Stimulated activated naive CD4-positive, alpha-beta T cell treated with Interleukin-2 at 50 U/mL for 16 hours (primary cell): ENCODE measurements at places on chromosomes 5 and 9.
A peak's percentile ranks its signal among the peaks of the same experiment; 100 is the strongest.

GRCh38 chr9:131628459-131629225 lies 83.3 kb downstream of the PRRT1B start:
- no peak for DNase-seq

- no peak for DNase-seq
Observed at GRCh38 chr9:91750343-91750742, 199.7 kb downstream of the ROR2 start.

GRCh38 chr5:1201327-1202025 lies at the start of gene SLC6A19:
SLC6A19 (plus strand) TSS chr5:1201595; CDS start chr5:1201651, 56 bp downstream.
- no peak for DNase-seq

DNA sequence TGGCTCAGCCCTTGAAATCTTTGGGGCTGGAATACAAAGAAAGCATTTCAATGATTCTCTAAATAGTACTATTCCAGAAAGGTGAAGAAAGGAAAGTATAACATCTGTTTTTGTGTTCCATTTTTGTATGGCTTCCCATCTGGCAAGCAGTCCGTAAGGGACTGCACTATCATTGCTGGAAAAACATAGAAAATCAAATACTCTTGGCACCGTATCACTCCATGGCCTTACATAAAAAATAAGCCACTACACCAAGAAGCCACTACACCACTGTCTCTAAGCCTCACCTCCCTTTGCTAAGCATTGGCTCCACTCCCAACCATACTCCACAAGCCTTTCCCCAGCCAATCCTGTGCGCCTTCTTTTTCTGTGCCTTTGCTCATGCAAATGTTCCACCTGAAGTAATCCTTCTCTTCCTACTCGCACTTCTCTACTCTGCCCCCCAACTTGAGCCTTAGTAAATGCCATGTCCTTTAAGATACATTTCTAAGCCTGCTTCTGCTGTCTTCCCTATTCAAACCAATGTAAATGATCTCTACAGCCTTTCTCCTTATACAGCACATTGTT lies 454.6 kb upstream of the TUSC1 start:
- no peak for DNase-seq

DNA sequence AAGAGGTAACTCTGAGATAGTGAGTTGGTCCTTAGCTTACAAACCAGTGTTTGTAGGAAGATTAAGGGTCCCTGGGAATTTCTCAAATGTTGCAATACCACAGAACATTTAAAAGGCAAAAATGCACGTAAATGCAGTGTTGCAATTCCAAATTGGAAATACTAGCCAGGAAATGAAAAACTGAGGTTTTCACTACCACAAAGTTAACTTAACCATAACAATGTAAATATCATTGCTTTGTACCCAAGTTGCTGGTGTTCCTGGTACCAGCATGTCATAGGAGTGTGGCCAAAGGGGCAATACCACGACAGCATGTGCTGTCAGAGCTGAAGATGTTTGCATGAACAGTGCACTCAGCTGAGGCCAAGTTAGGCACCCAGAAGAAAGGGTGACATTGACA lies 382.9 kb downstream of the GLIS3 start:
- DNase-seq, result no peak

DNA sequence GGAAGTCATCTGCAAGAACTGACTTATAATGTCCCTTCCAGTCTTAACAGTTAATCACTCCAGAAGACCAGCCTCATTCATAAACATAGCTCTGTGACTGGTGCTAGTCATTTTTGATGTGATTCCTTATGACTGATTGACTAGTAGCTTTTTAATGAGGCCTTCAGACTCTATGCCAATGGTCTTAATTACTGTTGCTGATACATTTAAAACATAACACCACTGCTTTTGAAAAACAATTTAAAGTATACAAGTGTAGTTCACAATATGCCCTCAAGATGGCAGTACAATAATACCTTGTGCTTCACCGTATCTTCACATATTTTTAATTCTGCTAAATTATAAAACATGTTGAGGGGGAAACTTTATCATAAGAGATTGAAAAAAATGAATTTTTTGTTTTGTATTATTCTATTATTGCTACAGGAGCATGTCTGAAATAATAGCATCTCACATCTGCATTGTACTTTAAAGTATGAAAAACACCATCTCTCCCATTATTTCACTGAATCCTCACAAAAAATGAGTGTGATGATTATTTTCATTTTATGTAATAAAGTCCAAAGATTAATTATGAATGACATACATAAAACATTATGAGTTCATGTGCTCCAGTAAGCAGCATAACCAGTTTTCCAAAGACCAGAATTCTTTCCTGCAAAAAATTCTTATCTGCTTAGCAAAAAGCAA lies 55.2 kb upstream of the SHISAL2B start:
- DNase-seq, result no peak

DNA sequence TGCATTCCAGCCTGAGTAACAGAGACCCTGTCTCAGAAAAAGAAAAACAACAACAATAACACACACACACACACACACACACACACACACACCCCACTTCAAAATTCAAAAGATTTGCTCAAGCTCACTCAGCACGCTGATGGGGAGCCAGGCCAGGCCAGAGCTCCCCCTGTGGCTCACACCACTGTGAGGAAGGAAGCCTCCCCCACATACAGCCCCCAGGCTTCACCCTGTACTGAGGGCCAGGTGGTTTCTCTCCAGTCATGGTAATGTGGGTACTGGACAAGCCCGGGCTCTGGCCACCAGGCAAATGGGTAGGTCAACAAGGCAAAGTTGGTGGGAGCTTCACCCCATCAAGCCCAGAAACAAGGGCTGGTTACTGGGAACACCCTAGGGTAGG lies 19.0 kb downstream of the ATOX1 start:
- no peak for DNase-seq

DNA sequence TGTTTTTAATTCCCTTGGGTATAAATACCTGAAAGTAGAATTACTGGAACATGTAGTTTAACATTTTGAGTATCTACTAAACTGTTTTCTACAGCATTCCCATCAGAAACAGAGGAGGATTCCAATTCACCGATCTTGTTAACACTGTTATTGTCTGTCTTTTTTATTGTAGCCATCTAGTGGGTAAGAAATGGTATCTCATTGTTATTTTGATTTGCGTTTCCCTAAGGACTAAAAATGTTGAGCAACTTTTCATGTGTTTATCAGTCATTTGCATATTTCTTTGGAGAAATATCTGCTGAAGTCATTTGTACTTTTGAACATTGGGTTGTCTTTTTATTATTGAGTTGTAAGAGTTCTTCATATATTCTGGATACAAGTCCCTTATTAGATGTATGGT lies 135.2 kb upstream of the NFIL3 start:
- no peak for DNase-seq

GRCh38 chr9:14104496-14104895 lies 209.4 kb downstream of the NFIB start:
- no peak for DNase-seq

GRCh38 chr5:142886956-142887355 lies 116.8 kb downstream of the ARHGAP26 start:
- no peak for DNase-seq

GRCh38 chr5:142617416-142618129 lies 68.3 kb downstream of the FGF1 start:
- DNase-seq, result no peak

- no peak for DNase-seq
Observed at GRCh38 chr9:131319486-131319885, 30.0 kb downstream of the PLPP7 start.

- no peak for DNase-seq
Observed at GRCh38 chr9:135045928-135046738, 41.3 kb upstream of the OLFM1 start.

DNA sequence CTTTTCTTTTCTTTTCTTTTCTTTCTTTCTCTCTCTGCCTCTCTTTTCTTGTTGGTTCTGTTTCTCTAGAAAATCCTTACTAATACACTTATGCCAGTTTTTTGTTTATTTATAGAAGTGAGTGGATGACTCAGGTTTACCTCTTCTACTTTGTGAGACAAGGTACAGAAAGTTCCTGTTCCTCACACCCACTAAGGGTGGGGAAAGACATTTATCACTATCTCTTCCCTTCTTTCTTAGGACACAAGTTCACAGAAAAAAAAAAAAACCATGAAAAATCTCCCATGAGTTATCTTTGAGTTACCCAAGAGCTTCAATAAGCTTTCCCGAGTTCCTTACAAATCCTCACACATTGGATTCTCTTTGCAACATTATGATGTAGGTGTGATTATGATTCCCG lies 60.9 kb upstream of the CD180 start:
- DNase-seq, result no peak

DNA sequence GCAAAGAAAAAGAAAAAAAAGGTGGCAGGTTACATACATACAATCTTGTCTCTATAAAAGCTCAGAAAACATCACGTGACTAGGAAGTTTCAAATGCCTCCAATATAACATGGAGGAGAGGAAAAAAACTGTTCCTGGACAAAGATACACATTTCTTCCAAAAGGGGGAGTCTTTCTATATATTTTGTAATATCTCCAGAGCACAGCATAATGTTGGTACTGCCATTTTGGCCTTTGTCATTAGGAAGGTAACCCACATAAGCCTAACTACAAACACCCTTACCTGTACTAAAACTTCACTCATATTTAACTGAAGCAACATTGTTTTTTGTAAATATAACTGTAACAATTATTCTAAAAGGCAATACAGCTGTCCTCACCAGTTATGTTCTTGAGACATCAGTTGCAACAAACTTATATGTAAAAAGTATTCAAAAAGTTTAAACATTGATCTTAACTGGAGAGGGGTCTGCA lies 1.2 kb upstream of the BTF3 start:
- DNase-seq, result no peak

- peak; percentile 49 for DNase-seq
Observed at GRCh38 chr5:139394123-139394653, 716 bp downstream of the PROB1 start.

GRCh38 chr5:119356612-119357188 lies 881 bp downstream of the TNFAIP8 start:
- DNase-seq, result no peak

DNA sequence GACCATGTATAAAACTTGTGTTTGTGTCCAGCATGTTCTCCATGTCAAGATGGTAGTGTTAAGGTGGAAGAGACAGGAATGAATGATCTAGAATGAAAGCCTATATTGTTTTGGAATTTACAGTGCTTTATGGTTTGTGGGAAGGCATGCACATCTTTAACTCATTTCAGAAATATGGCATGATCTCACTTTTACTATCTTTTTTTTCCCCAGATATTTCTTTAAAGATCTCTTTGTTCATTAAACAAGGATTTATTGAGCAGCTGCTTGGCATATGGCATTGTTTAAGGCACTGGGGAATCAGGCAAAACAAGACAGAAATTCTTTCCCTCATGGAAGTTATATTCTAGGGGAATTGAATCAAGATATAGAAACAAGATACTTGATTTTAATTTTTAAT lies 51.7 kb downstream of the SLC12A2 start:
- DNase-seq, result no peak

DNA sequence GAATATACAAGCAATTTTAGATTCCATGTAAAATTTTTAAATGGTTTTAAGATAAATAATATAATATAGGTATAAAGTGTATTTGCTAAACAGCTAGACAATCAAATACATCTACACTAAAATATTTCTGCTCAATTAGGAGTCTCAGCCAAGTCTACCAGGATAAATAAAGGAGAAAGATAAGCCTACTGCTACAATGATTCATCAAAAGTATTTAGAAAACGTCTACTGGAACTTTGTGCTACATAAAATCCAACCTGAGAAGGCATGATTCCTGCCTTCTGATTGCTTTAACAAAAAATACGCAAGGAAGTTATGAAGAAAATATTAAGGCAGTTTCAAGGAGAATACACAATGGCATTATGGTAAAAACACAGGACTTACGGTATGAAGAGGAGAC lies 570.6 kb downstream of the EFNA5 start:
- DNase-seq, result no peak

GRCh38 chr9:126146254-126147145 lies 180.1 kb upstream of the MVB12B start:
- DNase-seq, result no peak

GRCh38 chr9:98665501-98665900 lies 43.2 kb downstream of the GABBR2 start:
- DNase-seq, result no peak

DNA sequence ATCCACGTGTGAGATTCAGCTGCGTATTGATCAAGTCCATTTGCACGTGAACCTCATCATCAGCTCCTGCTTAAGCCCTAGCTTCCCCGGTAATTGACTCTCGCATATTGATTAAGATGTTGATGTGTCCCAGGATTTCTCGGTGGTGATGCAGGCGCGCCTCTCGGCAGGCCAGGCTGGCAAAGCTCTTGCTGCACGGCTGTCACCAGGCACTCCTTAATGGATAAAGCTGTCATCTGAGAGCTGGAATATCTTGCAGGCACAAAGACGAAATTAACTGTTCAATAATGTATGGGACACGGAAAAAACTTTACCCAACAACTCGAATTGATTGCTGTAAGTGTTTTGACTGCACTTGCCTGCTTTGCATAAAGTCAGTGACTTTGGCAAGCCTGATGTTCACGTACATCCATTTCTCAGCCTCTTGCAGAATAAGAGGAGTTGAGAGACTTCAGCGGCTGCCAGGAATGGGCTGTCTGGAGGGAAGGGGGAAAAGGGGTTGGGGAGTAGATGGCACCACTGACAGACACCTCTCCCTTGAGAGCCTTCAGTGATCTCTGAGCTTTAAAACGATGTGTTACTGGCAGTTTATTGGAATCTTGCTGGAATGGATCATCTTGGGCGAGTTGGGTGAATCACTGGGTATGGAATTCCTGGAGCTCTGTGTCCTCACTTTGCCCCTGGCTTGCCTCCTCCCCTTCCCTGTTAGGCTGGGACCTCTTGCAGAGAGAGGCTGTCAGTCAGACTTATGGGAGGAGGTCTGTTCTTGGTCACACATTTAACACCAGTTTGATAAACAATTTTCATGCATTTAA lies 650.3 kb downstream of the CCDC171 start:
- no peak for DNase-seq

DNA sequence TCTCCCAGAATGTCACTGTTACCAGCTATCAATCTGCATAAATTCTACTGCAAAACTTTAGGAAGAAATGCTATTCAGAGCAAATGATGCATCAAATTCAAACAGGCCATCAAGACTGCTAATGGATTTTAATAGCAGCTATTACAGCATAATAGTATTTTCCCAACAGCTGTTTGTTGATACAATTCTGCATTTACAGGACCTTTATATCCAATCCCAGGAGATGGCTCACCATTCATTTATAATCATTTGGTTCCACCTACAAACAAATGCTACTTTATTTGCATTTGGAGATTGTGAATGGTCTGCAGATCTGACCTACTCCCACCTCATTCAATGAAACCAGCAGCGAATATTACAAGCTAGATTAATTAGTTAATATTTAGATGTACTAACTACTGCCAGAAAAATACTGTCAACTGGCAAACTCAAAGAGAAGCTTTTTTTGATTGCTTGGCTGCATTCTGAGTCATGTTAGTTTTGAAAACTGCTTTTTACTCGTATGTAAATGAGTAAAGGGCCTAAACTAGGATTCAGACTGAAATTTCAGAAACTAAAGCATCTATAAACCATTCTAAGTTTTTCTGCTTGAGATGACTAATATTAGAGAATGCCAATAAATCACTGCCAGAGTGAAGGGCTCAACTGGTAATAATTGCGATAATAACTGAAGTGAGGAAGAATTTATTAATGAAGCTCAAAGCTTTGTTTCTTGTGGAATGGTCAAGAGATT lies 7.1 kb upstream of the PCA3 start:
- no peak for DNase-seq

GRCh38 chr5:1541702-1542400 lies 18.1 kb upstream of the LPCAT1 start:
- no peak for DNase-seq

- no peak for DNase-seq
Observed at GRCh38 chr5:153489611-153490010, 859 bp upstream of the GRIA1 start.
